Activated naive CD4-positive, alpha-beta T cell treated with Interleukin-2 at 50 U/mL for 16 hours (primary cell): ENCODE measurements at places on chromosomes 6 and 20.

DNA sequence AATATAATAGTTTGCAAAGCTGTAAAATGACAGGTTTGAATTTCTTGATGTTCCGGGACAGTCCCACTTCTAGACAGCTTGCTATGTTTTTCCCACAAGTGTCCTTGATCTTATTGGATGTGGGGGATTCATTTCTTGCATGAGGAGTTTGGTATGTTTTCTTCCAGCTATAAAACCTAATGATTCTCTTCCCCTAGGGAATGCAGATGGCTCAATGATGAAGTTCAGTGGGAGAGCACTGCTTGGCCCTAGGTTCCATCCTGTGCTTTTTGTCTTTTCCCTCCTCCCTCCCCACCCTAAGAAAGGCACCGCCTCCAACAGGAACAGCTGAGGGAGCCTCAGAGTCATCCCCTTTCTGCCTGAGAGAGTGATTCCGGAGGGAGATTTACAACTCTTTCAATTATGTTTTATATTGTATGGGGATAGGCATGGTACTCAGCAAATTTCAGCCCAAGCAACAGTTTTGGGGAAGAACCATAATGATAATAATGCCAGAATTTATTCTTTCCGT lies 149.2 kb downstream of the PHACTR1 start:
- DNase-seq, result no peak

- no peak for DNase-seq
These were observed 4.2 kb downstream of the GABRR2 start for GRCh38 chr6:89310929-89311328.

DNA sequence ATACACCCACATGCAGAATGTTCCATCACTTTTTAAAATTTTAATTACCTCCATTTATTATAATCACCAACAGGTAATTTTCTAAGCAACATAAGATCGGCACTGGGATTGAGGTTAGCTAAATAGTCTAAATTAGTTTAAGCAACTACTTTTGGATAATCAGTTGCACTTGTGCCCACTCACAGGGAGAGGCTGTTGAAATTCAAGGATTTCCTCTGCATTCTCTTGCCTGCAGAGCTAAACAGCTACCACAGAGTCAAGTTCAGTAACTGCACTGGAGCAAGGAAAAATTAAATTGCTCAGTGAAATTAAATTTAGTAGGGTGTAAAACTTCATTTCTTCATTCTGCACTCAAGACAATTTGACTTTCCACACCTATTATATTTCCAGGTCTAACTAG lies 120.7 kb upstream of the CCDC28A start:
- no peak for DNase-seq

- DNase-seq, result no peak
These were observed 177.8 kb downstream of the OGFRL1 start for GRCh38 chr6:71466362-71466761.

DNA sequence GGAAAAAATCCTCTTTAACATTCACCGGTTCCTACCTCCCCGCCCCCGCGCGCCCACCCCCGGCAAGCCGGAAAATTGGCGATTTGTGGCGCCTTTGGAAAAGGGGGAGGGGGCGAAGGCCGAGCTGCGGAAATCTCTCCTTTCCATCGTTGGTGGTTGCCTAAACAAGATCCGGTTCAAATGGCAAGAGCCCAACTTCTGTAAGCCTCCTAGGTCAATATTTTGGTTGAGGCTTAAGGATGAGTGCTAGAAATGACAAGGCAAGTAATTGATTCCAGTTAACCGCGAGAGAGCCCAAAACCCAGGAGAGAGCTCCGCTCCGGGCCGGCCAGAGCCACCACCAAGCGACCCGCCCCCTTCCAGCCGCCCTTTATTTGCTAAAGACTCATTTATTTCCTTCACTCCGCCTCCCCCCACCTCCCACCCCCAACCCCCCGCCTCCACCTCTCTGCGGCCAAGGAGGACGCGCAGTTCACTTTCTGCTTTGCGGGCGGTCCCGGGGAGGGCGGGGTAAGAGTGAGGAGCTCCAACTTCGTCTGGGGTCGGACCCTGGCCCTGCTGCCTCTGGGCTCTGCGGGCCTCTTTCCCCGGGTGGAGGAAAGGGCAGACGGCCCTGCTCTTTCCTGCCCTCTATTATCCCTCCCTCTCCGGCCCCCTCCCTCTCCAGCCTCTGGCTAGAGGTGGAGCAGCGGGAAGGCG lies 838 bp upstream of the NKX2-2 start:
- no peak for DNase-seq

DNA sequence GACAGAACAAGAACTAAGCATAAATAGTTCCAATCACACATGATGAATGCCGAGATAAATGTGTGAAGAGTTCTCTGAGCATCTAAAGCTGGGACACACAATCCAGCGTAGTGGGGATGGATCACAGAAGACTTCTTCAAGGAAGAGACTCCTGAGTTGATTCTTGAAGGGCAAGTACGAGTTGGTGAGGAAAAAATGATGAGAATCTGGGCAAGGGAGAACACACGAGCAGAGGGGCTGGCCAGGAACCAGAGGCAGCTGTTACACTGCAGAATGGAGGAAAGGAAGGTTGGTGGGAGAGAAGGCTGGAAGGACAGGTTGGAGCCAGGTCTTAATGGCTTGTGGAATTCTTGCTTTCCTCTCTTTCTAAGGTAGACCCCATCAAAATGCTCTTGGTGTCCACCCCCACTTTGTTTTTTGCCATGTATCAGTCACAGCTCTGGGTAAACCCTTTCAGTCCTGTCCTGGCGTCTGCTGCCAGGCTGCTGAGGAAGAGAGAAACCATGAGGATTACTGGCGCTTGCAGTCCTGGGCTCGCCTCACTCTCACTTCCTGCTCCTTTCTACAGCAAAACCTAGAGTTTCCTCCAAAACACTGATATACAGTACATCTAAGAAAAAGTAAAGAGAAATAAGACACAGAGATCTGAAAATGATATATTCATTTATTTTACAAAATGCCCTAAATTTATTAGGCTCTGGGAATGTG lies 127.6 kb upstream of the FAM184A start:
- no peak for DNase-seq

DNA sequence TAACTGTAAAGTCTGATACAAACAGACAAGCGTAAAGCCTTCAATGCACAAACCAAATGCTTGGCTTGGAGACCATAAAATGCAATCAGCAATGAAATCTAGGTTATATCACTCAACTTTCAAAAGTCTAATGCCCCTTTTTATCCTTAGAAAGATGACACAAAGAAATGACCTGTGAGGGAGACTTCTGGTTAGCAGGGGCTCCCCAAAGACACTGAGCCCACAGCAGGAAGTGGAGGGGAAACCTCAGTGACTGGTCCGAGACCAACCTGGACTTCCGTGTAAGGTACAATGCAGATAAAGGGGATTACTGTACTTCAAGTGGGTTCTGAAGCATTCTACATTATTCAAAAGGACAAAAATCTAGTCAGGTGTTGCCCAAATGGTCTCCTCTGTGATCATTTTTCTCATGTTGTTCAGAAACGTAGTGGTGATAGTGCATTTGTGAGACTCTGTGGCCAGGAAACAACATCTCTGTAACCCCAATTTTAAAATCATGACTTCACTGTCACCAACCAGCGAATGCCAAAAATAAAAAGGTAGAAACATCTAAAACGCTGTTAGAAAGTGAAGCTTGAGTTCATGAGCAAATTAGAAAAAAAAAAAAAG lies 88.2 kb downstream of the HIVEP2 start:
- DNase-seq, result peak; percentile 48

DNA sequence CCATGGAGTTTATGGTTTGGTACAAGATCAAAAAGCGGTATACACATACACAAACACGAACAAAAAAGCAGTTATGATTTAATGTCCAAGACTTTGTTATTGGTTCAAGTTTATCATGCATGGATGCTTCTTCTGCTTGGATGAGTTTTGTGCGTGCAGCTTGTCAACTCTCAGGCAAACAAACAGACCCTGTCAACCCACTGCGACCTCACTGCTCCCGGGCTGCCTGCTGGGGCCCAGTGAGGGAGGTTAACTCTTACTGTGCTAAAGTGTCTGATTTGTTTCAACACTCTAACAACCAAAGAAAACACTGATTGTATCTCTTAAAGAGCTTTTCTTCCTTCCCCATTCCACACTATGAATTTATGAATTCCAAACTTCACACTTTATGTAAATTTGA lies 26.8 kb upstream of the DDR1 start:
- DNase-seq, result no peak

- no peak for DNase-seq
These were observed 91.2 kb upstream of the TMEM181 start for GRCh38 chr6:158468666-158469065.
